Left cardiac atrium (tissue), 4 donors: ENCODE measurements at places on chromosomes 1 and 21. TPM values are rescaled to one million over a fixed set of nuclear protein-coding genes. Genes with fewer than 3 reads are reported as not detected.

The HUNK gene
- total RNA-seq: 0.38 TPM

The DFFA gene
- 28.3 TPM for total RNA-seq

The EPS8L3 gene
- total RNA-seq: not detected

The PLPPR4 gene
- total RNA-seq: 1.9 TPM

The KIRREL1 gene
- 19.7 TPM for total RNA-seq

The OSCP1 gene
- 6.4 TPM for total RNA-seq

The IL20 gene
- total RNA-seq: not detected

The NTRK1 gene
- total RNA-seq: 2.5 TPM

The GJB3 gene
- not detected for total RNA-seq

DNA sequence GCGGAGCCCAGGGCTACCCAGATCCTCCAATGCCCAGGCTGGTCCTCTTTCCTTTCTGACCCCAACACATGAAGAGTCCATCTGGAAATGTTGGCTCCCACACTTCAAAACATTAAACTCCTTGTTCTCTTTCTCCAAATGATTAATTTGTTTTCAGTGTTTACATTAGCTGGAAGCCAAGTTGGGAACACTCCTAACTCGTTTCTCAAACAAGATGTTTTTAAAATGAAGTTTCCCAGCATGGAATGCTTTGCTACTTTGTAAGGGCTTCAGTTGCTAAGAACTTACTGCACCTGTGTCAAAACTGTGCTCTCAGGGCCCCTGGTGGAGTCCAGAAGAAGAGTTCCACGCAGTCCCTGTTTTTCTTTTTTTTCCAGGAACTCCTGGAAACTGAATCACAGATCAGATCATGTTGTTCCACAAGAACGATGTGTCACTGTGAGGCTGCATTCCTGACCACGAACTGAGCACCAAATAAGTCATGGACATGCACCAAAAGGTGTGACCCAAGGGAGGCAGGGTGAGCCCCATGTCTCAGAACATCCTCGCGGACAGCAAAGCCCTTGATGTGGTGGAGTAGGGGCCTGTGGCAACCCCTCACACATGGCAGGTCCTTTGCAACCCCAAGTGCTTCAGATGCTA lies 257.3 kb downstream of the KCNJ6 start:
- DNase-seq: no peak

- no peak for DNase-seq
Observed at GRCh38 chr1:109181085-109181806, 32.5 kb upstream of the SARS1 start.

- peak; percentile 84 for DNase-seq
Observed at GRCh38 chr1:21933397-21934248, 3.5 kb downstream of the HSPG2 start.

DNA sequence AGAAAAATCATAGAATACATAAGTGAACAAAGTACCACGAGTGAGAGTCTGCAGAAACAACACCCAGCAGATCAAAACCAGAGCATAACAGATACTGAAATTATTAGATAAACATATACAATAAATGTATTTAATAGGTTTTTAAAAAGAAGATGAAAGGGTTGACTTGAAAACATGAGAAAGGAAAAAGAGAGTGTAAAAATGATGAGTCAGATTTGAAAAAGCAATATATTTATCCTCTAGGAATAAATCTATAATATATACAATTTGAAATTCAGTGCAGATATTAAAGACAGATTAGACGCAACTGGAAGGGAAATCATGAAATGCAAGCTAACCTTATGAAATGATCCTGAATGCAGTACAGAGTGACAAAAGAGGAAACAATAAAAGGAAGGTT lies 170.2 kb upstream of the RUNX1 start:
- DNase-seq: no peak

DNA sequence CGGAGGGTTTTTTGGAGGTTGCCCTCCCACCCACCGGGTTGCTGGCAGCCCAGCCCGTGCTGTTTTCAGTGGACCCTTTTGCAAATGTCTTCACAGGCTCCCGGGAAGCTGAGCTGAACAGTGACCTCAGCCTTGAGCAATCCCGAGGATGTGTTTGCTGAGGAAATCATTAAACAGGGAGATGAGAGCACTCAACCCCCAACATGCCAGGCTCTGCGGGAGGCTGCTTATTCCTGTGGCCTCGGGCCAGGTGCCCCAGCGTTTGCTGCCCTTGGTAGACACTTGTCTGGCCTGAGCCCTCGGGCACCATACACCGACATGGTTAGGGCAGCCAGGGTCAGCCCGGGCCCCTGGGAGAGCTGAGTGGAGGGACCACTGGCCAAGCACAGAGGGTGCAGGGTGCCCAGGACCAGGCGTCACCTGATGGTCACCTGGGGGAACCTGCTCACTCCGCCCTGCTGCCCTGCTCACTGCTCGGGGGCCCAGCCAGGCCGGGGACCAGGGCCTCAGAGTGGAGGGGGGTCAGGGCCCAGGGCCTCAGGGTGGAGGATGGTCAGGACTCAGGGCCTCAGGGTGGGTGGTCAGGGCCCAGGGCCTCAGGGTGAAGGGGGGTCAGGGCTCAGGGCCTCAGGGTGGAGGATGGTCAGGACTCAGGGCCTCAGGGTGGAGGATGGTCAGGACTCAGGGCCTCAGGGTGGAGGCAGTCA lies 42.5 kb upstream of the POFUT2 start:
- DNase-seq: peak; percentile 44

- DNase-seq: no peak
Observed at GRCh38 chr1:51444534-51445192, 74.4 kb downstream of the EPS15 start.

DNA sequence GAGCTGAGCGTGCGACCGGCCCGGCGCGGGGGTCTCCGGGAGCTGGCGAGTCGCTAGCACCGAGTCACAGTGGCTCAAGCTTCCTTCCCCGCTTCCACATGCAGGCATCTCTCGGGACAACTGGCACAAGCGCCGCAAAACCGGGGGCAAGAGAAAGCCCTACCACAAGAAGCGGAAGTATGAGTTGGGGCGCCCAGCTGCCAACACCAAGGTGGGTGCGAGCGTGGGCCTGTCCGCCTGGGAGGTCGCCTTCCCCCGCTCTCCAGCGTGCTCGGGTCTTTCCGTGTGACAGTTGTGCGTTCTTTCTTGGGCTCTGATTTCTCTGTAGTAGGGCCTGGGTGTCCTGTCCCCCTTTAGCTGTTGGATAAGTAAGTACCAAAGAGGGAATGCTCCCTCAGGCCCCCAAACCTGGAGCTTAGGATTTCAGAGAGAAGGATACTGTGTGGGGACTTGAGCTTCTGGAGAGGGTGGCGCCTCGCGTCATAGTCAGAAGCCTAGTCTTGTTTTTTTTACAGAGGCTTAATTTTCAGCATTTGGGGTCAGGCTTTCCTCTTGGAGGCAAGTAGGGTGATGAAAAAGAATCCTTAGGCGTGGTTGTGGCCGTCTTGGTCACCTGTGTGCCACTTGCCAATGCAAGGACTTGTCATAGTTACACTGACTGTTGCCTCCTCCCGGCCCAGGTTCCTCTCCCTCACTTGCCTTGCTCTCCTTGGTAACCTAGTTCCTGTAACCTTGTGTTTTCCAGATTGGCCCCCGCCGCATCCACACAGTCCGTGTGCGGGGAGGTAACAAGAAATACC lies 790 bp downstream of the RPS8 start:
- DNase-seq: peak; percentile 57

DNA sequence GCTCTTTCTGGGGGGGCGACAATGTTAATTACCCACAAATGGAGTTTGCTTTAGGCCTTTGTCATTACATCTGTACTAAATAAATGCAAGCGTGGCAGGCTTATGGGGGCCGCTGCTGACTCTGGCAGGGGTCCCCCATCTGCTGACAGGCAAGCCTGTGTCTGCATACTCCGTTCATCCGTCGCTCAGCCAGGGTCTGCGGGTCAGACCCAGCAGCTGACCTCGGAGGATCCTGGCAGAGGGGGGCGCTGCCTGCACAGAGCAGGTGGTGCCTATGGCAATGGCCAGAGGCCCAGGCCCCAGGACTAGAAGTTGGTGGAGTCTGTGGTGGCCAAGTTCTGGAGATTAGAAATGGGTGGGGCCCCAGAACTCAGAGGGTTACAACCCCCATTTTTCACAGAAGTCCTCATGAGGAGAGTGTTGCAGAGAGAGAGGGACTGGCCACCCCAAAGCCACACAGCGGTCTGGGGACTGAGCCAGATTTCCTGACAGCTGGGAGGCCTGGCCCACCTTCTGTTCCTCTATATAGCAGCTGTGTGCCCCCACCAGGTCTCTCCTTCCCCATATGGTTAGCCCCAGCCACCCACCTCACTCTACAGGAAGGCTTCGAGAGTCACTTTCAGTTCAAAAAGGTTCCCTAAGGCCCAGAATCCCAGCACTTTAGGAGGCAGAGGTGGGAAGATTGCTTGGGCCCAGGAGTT lies 31.0 kb downstream of the TTC39A start:
- no peak for DNase-seq
